Panc1 (cell line): ENCODE measurements at places on chromosomes 11 and 22.

- DNase-seq: no peak
Observed at GRCh38 chr11:75239531-75240290, 863 bp upstream of the TPBGL start.

DNA sequence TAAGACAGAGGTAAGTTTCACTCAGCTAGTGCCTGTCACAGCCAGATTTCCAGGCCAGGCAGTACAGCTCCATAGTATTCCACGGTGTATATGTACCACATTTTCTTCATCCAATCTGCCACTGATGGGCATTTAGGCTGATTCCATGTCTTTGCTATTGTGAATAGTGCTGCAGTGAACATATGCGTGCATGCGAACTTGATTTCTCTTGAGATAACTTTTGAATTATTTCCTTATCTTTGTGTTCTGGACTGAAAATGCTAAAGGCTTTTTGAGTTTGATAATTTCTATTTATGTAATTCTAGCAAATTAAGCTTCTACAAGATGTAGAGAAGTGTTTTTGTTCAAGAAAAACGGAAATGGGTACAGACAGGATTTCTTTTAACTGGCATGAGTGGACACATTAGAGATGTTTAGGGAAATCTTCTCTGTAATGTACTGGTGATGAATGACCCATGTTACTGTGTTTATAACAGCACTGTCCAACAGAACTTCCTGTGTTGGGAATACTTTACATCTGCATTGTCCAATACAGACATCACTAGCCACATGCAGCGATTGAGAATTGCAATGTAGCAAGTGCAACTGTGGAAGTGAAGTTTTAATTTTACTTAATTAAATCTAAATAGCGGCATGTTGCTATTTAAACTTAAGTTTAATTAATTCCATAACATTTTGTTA, 151.3 kb downstream of the CADM1 start:
- DNase-seq: no peak

- no peak for DNase-seq
Observed at GRCh38 chr11:69054397-69055211, 5.9 kb downstream of the TPCN2 start.

- peak; percentile 10 for DNase-seq
Observed at GRCh38 chr11:75966537-75967287, 151.7 kb downstream of the UVRAG start.

DNA sequence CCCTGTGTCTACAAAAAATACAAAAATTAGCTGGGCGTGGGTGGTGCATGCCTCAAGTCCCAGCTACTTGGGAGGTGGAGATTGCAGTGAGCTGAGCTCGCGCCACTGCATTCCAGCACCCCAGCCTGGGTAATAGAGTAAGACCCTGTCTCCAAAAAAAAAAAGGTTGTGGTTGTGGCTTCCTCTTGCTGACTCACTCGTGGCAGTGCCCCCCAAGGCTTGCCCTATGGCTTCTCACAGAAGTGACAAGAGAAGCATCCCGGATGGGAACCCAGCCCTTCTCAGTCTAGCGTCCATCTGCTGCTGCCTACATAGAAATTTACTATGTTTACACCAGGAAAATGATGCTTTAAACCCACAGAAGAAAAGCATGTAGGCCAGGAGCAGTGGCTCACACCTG, 68.5 kb upstream of the PITPNB start:
- no peak for DNase-seq

DNA sequence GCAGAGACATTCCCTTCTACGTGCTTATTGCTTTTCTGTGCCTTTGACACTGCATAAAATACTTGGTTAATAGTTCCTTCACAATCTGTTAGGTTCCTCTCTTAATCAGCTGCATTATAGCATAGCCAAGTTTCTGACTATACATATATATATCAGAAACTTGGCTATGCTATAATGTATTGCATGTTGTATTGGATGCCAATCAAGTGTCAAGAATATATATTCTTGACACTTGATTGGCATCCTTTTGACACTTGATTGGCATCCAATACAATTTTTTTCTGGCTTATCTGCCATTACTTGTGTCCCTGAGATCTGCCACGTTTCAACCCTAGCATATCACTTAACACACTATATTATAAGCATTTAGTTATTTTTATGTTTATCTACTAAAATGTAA, 949.7 kb upstream of the TENM4 start:
- no peak for DNase-seq

DNA sequence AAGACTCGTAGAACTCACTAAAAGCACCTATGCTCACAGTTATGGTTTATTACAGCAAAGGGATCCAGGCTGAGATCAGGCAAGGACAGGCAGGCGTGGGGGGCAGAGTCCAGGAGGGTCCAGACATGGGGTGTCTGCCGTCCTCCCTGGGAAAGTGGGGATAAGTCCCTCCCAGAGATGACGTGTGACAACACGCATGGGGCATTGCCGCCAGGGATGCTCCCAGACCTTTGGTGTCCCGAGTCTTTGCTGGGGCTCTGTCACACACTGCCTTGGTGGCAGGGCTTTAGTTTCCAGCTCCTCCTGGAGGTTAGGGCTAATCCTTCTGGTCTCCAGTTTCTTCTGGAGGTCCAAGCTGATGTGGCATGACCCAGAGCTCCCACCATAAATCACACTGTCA, 226.7 kb downstream of the CTTN start:
- no peak for DNase-seq

- no peak for DNase-seq
Observed at GRCh38 chr11:326842-327580, 6.4 kb upstream of the IFITM3 start.

DNA sequence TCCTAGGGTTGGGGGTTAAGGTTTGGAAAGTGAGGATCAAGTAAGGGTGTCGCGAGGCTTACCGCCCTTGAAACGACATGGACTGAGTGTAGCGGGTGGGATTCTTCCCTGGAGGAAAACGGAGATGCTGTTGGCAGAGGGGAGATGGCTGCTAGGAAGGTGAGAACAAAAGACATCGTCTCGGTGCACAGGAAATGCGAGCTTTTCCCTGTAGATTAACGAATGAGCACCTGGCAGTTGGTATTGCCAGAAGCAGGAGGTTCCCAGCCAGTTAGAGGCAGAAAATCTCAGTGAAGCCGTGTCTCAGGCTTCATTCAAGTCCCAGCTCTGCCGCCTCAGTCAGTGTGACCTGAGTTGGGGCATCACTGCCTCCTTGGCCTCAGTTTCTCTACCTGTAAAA, 1.4 kb upstream of the LHFPL7 start:
- no peak for DNase-seq

- no peak for DNase-seq
Observed at GRCh38 chr11:65719871-65720210, 757 bp downstream of the RNASEH2C start.

DNA sequence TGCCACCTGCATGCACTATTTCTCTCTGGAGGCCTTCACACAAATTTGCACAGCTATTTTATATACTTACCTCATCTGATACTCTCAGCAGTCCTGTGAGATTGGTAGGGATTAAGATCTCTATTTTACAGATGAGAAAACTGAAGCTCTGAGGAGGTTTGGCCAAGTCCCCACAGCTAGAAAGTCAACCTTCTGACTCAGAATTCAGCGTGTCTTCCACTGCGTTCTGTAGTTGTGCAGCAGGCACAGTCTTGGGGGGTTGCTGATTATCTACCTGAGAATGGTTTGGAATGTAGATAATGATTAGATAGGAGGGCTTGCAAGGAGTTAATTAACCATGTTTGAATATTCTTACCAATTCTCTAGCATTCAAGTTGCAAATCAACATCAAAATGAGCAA, 2.5 kb upstream of the SORL1 start:
- DNase-seq: no peak

DNA sequence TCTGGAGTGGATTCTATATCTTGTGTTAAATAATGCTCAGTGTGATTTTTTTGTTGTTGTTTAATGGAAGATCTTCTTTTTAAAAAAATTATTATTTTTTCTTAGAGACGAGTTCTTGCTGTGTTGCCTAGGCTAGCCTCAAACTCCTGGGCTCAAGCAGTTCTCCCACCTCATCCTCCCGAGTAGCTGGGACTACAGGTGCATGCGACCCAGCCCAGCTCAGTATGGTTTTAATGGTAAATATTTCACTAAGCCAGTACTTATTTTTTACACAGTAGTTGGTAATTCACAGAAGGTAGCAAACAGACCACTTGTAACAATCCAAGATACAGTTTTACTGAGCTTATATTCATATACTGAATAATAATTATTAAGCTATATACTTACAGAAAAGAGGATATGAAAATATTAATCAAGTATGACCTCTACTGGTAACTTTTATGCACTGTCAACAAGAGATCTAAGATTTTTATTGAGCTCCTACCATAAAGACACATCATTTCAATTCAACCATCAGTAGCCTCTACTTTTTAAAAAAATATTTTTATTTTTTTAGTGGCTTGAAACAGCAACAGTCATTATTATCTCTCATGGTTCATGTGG, 6.1 kb upstream of the CD59 start:
- DNase-seq: no peak

DNA sequence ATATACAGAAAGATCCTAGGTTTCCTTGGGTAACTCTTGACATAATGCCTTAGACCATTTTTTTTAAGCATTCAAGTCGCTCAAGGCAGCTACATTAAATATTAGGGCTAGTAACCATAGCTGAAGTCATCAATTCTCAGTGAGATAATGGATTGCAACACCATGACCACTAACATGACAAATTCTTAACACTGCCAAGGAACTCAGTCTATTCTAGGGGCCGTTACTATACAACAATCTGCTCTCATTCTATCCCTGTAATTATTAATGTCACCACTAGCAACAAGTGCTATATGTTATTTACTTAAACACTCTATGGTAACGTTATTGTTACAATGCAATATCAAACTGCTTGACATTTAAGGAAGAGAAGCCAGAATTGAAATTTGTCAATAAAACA, 3.2 kb upstream of the STK33 start:
- DNase-seq: no peak

DNA sequence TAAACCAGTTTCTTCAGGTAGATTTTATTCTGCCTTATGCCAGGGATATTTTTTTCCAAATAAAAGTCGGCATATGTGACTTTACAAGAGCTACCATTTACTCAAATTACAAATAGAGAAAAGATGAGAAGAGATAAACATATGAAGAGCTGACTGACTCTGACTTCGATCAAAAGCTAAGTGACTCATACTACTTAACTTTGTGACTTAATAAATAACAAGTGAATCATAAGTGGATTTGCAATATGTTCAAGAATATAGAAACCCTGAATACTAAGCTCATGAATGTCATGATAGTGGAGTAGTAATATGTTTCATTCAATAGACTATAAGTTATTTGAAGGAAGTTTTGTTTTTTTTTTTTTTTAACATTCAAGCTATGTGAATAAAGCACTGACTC, 130.5 kb upstream of the ANO3 start:
- no peak for DNase-seq

- DNase-seq: peak; percentile 66
Observed at GRCh38 chr11:111557425-111558111, 17.0 kb downstream of the LAYN start.

DNA sequence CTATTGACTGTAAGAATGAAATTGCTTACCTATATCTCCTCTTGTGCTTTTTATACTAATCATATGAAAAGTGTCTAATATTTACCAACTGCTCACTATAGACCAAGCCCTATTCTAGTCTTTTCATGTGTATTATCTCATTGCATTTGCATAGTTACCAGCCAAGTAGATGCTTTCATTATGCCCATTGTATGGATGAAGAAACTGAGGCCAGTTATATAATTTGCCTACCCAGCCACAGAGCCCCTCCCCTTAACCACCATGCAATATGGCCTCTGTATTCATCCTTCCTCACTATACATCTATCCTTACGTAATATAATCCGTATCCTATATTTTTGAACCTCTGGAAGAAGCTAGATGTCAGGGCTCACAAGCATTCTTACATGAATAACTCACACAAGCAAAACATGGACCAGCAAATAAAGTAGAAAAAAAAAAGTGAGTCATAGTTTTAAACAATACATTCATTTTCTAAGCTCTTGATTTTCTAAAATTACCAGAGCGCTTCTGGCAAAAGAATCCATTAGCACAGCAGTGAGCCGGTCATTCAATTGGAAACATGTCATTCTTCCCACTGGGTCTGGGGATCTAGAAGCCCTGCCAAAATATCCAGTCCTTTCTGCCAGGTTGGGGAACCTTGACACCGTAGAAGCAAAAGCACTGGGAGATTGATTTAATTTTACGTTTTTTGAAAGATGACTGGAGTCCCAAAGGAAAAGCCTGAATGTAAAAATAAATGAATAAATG, 80.0 kb downstream of the C11orf91 start:
- no peak for DNase-seq

- DNase-seq: peak; percentile 18
Observed at GRCh38 chr22:25777870-25778269, 35.9 kb downstream of the MYO18B start.

DNA sequence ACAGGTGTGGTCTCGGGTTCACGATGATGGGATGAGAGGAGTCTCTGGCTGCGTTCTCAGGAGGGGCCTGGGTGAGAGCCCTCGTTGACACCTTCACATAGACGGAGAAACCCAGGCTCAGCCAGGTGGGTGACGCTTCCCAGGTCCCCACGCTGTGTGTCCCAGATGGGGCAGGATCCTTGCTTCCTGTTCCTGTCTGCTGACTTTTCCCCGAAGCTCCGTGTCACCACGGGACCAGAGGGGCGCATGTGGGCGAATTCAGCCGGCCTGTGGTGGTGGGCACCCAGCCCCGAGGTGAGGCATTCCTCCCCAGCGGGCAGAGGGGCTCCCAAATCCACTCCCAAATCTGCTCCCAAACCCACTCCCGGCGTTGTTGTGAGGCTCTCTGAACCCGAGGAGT, 732.8 kb downstream of the BRD1 start:
- DNase-seq: no peak

DNA sequence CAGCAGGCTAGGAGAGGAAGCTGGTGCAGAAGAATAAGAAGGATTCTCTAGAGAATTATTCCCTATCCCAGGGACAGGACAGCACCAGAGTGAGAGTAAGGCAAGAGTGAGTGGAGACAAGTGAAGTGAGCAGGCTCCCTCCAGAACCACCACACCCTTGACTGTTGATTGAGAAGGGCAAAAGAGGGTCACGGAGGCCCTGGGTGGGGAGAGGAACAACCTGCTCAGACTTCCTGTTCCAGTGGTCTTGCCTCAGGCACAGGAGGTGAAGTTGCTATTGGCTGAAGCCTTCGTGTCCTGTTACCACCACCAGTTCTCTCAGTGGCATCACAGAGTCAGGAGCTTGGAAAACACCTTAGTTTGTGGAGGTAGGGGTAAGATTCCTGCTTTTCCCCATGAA, 51.7 kb upstream of the CCDC89 start:
- DNase-seq: no peak

GRCh38 chr22:39117585-39118191, 20.6 kb downstream of the APOBEC3H start:
- peak; percentile 24 for DNase-seq
